ENCODE measurements at places on chromosomes 11 and 22.

GRCh38 chr11:123065621-123066020, 3.7 kb upstream of the HSPA8 start:
- no peak for DNase-seq

GRCh38 chr11:38345286-38345685, 1747.2 kb upstream of the RAG2 start:
- DNase-seq = no peak

GRCh38 chr22:24707470-24707801, 67.1 kb downstream of the PIWIL3 start:
- no peak for DNase-seq

- DNase-seq = no peak
These were observed at the start of gene GPR83 for GRCh38 chr11:94400839-94401772. GPR83 (minus strand) TSS chr11:94401419; CDS start chr11:94401247, 172 bp downstream.

- DNase-seq = no peak
These were observed 20.5 kb downstream of the TRMU start for GRCh38 chr22:46355996-46356471.

- DNase-seq = no peak
These were observed 1089.1 kb downstream of the TBC1D22A start for GRCh38 chr22:47851586-47851985.

DNA sequence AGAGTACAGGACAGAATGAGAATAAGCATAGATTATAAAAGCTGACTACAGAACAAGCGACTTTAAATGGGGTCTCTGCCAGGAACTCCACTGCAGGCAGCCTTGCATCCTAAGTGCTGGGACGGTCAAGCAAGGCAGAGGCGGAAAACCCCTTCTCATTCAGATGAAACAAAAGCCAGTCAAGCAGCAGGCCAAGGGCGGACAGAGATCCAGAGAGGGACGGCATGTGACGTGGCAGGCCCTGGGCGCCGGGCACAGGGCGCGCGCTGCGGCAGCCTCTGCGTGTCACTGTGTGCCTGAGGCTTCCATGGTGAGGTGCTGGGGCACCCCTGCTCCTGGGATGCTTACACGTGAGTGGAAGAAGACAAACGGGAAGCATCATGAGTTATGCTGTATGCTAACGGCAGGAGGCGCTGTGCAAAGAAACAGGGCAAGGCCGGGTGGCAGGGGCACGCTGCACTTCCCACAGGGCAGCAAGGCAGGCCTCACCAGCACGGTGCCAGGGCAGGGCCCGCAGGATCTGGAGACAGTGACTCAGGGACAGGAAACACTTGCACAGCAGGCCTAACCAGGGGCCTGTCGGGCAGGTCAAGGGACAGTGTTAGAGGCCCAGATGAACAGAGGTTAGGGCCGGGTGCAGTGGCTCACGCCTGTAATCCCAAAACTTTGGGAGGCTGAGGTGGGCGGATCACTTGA, 6.2 kb downstream of the TOLLIP start:
- no peak for DNase-seq

- DNase-seq = no peak
These were observed 561 bp downstream of the TRMT112 start for GRCh38 chr11:64316672-64317324.

GRCh38 chr11:81112718-81113117, 1620.9 kb downstream of the FAM181B start:
- DNase-seq = no peak

DNA sequence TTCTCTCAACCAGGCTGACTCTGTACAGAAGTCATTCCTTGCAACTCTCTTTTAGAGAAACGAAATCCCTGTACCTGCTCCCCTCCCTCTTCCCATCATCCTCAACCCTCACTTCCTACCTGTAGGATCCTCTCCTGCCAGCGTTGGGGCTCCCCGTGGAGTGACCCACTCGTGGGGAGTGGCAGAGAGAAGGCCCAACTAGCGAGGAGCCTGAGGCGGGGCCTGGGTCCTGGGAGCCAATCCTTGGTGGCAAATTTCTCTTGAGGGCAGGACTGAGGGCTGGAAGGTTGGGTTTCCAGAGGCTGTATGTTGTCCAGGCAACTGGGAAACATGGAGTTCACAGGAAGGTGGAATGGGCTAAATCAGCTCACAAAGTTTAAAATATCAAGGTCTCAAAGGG, 10.4 kb downstream of the NHERF4 start:
- DNase-seq = no peak

DNA sequence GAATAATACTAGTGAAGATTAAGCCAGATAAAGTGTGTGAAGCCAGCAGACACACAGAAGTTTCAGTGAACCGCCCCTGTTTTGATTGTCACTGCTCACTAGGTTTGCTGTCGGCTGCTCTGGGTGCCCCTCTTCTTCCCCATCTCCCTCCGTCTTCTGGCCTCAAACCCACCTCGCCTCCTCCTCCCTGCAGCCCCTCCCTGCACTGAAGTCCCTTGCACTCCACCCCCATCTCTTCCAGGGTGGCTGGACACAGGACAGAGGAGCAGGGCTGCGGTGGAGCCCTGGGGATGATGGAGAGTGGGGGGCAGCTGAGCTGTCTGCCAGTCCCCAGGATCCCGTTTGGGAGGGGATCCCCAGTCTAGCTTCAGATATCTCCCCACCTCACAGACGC, 53.5 kb downstream of the CYTH4 start:
- DNase-seq = no peak

- DNase-seq = no peak
These were observed 60.9 kb downstream of the SYT13 start for GRCh38 chr11:45225277-45225676.

- DNase-seq = no peak
These were observed 110.8 kb upstream of the NNMT start for GRCh38 chr11:114185436-114185835.

- DNase-seq = no peak
These were observed 4.5 kb downstream of the TRIM29 start for GRCh38 chr11:120133216-120134105.

GRCh38 chr11:9804419-9804902, 140.6 kb downstream of the SWAP70 start:
- DNase-seq = no peak

DNA sequence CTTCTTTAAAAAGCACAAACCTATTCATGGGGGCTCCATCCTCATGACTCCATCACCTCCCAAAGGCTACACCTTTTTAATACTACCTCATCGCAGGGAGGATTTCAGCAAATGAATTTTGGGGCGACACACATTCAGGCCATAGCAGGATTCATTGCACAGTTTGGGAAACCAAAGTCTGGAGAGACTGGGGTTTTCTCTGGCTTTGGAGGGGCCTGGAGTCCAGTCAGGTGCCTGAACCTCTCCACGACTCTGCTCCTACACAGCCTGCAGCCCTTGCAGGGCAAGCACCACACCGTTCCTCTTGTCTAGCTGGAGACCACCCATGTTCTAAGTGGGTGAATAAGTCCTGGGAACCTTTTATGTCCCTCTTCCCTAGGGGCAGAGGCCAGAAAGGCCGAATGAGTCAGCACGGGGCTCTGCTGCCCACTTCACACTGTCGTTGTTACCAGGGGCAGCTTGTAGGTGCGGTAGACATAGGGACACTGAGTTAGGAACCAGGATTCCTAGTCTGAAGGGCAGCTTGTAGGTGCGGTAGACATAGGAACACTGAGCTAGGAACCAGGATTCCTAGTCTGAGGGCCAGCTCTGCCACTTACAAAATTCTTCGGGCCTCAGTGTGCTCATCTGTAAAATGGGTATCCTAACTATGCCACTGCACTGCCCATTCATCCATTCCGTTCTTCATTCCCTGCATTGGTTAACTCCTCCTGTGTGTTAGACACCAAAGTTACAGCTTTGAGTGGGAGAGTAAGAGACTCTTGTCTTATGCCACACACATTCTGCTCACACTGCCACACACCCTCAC, 251.7 kb upstream of the B3GAT1 start:
- no peak for DNase-seq

GRCh38 chr11:96091476-96091875, 167.6 kb upstream of the MTMR2 start:
- DNase-seq = no peak

GRCh38 chr22:36776722-36777121, 803 bp upstream of the IFT27 start:
- peak; percentile 10 for DNase-seq

- no peak for DNase-seq
These were observed 385 bp downstream of the TST start for GRCh38 chr22:37018815-37019308.

DNA sequence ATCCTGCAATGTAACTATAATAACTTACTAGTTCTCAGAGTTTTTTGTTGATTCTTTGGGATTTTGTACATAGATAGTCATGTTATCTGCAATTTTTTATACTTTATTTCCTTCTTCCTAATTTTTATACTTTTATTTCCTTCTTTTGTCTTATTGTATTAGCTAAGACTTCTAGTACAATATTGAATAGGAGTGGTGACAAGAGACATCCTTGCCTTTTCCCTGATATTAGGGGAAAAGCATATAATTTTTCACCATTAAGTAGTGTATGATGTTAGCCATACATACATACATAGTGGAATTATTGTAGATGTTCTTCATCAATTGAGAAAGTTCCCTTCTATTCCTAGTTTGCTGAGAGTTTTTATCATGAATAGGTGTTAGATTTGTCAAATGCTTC, 27.8 kb upstream of the CLTCL1 start:
- DNase-seq = no peak

GRCh38 chr11:119567688-119568582, 145.0 kb upstream of the THY1 start:
- DNase-seq = no peak

DNA sequence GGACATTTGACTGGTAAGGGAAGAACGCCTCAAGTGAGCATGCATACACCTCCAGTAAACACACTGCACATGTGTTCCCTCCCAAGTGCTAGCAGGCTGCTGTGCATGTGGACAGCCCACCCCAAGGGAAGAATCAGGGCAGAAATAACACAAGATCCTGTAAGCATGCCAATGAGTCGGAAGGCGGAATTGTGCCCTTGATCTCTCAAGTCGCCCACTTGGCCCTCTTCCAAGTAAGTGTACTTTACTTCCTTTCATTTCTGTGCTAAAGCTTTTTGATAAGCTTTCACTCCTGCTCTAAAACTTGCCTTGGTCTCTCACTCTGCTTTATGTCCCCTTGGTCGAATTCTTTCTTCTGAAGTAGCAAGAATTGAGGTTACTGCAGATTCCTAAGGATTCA, 139.6 kb downstream of the TRPC6 start:
- no peak for DNase-seq

DNA sequence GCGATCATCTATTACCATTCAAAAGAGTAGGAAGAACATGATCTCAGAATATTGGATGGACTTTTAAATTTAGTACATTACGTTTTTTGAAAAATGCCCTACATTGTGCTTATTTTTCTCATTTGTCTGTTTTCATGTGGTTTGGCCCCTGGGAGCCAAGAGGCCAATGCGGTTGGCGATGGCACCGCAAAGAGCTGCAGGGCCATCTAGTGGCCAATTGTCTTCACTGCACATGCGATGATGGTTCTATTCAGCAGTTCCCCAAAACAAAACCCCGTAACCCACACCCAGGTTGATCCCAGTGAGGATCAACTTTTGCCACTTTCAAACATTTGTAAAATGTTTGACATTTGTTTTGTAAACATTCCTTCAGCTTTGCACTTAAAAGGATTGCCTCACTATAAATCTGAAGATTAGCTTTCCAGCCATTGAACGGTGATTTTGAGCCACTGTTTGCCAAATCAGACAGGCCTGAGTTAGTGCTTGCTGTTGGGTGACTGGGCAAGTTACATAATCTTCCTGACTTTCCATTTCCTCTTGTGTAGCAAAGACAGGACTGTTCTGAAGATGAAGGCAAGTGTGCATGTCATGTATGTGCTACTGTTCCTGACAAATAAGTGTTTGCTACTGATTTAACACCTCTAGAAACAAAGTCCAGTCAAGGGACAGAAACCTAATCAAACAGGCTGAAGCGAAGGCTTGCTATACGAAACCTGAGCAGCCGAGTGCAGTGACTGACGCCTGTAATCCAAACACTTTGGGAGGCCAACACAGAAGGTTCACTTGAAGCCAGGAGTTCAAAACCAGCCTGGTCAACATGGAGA, 29.2 kb upstream of the XBP1 start:
- peak; percentile 51 for DNase-seq

DNA sequence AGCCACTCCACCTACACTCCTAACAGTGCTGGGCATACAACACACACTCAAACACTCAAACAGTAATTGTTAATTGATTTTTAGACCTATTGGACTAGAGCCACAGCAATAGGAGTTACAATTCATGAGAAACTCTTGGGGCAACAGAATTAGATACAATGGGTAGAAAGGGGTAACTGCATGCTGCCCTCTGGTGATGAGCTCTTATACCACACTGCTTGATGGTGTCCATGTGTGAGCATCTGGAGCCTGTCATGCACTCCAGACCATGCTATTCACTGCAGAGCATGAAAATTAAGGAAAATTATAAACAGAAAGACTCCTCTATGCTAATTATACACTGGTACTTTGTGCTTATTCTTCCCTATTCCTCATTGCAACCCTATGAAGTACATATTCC, 975.5 kb upstream of the CCDC90B start:
- DNase-seq = no peak

DNA sequence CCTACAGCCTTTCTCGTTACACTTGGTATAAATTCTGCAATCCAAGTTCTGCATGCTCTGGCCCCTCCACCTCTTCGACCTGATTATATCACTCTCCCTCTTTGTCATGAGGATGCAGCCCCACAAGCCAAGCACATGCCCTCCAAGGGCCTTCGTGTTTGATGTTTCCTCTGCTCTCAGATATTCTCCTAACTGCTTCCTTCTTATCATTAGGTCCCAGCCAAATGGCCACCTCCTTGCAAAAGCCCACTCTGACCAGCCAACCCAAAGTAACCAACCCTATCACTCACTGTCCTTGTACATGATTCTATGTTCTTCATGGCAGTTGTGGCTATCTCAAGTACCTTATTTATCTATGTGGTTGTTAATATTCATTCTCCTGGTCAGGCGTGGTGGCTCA, 38.3 kb upstream of the LRRC55 start:
- DNase-seq = no peak

DNA sequence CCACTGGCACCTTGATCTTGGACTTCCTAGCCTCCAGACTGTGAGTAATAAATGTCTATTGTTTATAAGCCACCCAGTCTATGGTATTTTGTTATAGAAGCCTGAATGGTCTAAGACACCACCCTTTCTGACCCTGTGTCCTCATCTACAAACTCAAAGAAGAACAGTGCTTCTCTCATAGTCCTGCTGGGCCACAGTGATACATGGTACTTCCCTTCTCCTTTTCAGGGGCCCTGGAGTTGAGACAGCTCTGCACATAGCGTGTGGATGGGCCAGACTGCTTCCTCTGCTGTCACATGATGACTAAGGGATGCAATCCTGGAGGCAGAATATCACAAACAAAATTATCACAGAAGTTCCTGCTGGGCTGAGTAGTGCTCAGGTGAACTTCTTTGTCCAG, 5.0 kb downstream of the KCNJ11 start:
- no peak for DNase-seq

- DNase-seq = no peak
These were observed 1.7 kb upstream of the INCENP start for GRCh38 chr11:62122076-62122475.

- no peak for DNase-seq
These were observed 24.1 kb downstream of the KIAA1671 start for GRCh38 chr22:24976442-24977218.

GRCh38 chr11:19714022-19714386, 1.4 kb downstream of the NAV2 start:
- no peak for DNase-seq

- DNase-seq = no peak
These were observed 272.9 kb downstream of the SWAP70 start for GRCh38 chr11:9936754-9937153.

GRCh38 chr11:2314525-2315394, 12.9 kb downstream of the TSPAN32 start:
- DNase-seq = no peak
